ENCODE measurements at places on chromosomes 6 and 20.
A peak's percentile ranks its signal among the peaks of the same experiment; 100 is the strongest.

DNA sequence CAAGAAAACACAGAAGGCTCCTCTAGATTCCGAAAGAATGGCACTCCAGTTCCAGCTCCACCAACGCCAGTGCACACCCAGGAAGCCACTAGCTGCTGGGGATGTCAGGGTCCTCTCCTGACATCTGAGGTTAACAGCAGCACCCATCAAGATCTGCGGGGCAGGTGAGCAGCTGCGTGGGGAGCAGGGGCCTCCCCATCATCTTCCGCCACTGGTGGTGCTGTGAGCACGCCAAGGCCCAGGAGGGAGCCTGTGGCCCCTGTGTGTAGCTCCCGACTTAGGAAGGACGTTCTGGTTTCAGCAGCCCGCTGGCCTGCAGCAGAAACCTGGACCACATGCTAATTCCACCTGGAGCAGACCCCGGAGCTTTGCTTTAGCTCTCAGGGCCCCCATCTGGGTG lies 386.2 kb downstream of the TAF4 start:
- no peak for DNase-seq

- DNase-seq: no peak
These were observed 2.7 kb downstream of the ADAM33 start for GRCh38 chr20:3678856-3679720.

- no peak for DNase-seq
These were observed 31.0 kb downstream of the OPRM1 start for GRCh38 chr6:154070041-154070440.

DNA sequence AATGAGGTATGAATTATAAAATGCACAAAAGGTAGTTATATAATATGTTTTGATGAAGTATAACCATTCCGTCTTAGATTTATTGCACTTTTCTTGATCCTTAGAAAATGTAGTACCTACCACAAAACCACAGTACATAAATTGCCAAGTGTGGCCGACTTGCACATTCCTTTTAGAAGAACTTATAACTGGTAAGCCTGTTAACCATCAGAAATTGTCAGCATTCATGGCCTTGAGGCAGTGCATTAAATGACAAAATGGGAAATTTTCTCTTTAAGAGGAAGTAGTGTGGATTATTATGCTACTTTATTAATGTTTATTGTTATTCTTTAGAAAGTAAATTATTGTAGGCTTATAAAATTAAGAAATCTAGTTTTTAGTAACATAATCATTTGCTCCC lies 29.6 kb downstream of the TAB2 start:
- peak; percentile 26 for DNase-seq

DNA sequence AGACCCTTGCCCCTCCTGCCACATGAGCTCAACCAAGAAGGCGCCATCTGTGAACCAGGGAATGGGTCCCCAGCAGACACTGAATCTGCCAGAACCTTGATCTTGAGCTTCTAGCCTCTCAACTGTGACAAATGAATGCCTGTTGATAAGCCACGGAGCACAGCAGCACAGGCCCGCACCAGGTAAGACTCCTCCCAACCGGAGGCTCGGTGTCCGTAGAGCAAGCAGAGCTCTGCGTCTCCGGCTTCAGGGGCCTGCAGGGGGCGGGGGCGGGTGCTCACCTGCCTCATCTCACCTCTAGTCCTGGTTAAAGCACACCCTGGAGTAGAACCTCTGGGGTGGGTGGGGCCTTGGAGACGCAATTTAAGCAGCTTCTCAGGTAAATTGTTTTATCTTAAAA lies 122.7 kb downstream of the SMOC2 start:
- no peak for DNase-seq
